ENCODE measurements at places on chromosomes 5 and 9. TPM values are rescaled to one million over a fixed set of nuclear protein-coding genes. Genes with fewer than 3 reads are reported as not detected.

DNA sequence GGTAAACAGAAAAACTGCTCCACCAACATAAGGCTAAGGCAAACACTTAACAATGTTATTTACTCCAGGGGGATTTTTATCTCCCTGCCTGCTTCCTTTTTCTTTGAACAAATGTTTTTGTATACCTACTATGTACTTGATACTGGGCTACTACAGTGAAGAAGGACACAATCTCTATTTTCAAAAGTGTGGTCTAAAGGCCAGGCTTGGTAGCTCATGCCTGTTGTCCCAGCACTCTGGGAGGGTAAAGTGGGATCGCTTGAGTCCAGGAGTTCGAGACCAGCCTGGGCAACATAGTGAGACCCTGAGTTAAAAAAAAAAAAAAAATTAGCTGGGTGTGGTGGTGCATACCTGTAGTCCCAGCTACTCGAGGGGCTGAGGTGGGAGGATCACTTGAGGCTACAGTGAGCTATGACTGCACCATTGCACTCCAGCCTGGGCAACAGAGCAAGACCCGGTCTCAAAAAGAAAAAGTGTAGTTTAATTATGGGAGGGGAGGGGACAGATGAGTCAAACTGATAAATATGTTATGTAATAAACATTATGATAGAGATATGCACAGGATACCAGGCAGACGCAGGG is 3.3 kb downstream of the STOM start:
- DNase-seq = no peak

DNA sequence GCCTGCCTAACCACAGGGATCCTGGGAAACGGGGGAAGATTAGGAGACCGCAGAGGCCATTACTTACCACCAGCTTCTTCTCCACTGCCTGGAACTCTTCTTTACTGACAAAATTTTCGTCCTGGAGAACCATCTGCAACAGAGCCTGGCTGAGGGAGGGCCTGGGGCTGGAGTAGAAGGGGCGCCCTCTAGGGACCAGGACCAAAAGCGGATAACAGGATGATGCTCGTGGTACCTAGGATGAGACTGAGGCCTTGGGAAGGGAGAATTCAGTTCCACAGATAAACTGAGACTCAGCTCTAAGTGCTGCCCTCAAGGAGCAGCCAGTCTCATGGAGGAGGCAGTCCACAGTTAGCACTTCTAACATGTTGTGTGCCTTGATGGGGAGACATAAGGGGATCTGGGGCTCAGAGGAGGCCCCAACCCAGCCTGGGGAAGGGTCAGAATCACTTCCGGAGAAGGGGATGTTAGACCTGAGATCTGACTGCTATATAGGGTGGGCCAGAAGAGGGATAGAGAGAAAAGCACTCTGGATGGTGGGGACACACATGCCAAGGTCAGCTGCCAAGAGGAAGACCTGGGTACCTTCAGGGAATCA is 1.2 kb downstream of the SPATA24 start:
- DNase-seq = no peak

Gene FBXW2
- 48.5 TPM for total RNA-seq

Gene NTRK2
- 60.3 TPM for total RNA-seq

DNA sequence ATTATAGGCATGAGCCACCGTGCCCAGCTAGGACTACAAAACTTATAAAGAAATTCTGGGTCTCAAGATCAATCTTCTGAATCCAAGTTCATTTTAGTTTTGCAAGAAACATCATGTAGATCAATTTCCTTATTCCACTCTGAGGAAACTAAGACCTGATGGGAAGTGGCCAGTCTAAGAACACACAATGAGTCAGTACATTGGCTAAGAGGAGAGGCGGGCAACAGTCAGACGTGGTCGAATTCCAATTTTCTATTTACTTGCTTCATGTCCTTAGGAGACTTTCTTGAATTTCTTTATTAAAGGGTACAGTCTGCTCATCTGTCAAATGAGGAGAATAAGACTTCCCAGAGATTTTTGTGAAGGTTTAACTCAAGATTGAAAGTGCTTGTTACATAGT is 432.1 kb upstream of the BRINP1 start:
- no peak for DNase-seq

DNA sequence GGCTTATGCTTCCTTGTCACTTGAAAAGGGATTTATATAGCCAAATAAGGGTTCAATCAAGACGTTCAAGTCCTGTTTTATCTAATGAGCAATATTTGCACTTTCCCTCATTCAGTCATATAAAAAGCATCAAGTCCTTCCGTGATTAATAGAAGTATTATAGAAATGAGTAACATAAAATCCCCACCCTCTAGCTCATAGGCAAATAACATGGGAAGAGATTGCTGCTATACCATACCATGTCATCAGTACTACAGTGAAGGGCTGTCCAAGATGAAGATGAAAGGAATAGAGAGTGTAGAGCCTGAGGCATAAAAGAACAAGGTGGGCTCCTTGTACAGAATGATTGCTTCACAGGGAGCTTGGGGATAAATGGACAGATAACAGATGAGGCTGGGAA is 20.4 kb upstream of the PAPPA start:
- no peak for DNase-seq

Gene CDX1
- 0.31 TPM for total RNA-seq

DNA sequence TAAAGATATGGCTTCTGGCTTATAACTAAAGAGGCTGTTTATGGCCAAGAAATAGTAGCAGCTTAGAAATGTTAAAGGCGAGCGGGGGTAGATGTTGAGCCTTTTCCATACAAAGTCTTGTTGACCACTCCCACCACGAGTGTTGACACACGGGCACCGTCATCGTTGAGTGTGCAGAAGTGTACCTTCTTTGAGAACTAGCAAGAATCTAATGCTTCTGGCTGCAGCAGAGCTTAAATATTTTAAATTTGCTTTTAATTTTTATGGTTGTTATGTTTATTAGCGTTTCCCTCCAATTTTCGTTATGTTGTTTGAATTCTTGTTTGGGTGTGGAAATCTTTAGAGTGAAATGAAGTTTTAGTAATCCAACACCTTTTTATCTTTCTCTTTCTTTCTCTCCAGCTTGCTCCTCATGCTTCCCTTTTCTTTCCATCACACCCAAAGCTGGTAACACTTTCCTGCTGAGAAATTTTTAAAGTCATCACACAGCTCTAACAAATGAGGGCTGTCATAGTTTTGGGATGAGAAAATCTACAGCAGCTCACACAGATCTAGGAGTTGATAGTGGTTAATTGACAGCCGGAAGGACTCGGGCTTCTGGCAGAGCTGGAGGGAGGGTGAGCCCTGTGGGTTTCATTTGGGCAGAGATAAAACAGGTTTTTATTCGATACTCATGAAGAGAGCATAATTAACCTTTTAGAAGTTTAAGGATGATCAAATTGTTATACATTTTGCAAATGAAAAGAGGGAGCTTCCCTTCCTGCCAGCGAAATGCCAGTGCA is 120.1 kb upstream of the ZNF608 start:
- DNase-seq = no peak

- DNase-seq = no peak
Observed at GRCh38 chr9:31140316-31140715, 1244.1 kb upstream of the ACO1 start.

DNA sequence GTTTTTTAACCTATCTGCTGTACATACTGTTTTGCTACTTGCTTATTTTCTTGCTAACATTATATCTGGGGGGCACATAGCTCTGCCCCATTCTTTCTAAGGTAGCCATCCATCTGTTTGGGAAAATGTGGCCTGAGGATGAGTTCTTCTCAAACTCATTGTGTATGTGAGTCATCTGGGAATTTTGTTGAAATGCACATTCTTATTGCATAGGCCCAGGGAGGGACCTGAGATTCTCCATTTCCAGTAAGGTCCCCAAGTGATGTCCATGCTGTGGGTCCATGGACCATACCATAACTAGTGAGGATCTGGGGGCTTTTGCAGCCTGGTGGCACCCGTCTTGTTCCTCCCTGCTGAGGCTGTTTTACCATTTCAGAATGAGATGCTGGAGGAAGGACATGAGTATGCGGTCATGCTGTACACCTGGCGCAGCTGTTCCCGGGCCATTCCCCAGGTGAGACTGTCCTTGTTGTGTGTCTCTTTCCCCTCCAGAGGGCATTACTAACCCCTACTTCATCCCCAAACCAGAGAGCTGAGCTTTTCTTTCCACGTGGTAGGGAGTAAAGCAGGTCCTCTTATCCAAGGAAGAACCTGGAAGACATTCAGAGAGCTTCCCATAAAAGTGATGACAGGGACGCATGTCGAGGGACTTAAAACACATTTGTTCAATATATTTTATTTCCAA is 28.6 kb downstream of the CYFIP2 start:
- no peak for DNase-seq

Gene INSL4
- total RNA-seq = not detected

Gene OTULINL
- total RNA-seq = 4.4 TPM
